ENCODE measurements at places on chromosomes 2 and 18.
A peak's percentile ranks its signal among the peaks of the same experiment; 100 is the strongest.

- DNase-seq = peak; percentile 69
Observed at GRCh38 chr2:170929686-170930050, 615 bp downstream of the GORASP2 start.

DNA sequence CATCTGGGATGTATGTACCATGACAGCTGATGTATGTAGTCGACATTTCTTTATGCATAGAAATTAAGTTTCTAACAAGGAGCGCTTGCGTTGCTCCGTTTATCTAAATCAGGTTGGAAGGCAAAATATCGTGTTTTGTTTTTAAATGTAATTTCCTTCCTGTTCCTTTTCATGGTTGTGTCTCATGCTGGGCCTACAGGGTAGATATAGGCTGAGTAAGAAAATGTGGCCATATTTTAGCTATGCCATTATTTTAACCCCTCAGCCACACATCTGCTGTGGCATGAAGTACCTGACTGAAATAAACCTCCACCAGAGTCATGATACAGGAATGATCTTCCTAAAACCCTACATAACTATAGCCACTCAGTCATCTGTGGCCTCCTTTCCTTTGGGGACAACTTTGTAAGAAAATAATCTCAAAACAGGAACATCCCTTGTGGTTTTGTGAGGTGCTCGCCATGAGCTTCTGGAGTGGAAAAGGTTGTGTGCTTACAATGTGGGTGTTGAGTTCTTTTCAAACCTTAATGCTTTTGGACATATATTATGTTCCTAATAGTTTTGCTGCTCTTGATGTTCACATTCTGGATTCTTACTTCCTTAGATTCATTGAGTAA is 214.3 kb downstream of the FAM210A start:
- DNase-seq = no peak

DNA sequence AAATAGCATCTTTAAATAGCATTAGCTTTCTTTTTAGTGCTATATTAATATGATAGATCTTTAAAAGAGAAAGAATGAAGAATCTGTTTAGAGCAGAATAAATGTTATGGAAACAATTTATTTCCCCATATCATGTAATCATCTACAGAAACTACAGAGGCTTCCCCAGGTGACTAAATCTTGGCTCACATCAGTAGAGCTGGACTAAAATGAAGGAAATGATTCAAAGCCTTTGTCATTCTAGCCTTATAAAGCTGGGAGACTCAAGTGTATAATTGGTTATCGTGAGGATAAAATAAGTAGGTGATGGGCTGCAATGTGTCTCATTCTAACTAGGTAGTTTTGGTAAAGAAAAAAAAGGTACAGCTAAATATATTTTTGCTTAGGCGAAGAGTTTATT is 83.2 kb upstream of the UNC80 start:
- no peak for DNase-seq

- no peak for DNase-seq
Observed at GRCh38 chr2:216345846-216346245, 26.4 kb downstream of the MARCHF4 start.

DNA sequence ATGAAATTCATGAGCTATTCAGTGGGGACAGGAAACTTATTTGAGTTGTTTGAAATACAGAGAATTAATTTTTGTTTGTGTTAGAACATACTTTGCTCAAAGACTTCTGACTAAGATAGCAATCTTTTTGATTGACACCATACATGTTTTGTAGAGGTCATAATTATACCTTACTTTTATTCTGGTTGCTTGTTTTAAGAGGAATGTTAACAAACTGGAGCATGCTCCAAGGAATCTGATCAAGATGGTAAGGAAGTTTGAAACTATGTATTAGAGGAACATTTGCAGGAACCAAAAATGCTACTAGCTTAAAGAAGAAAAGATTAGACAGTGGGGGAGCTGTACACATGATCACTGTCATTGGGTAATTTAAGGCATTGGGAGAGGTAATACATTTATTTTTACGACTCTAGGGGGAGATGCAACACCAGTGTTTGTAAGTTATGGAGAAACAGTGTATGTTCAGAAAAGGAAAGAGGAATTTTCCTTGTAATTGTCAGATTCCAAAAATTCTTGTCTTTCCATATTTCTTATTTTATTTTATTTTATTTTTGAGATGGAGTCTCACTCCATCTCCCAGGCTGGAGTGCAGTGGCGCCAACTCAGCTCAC is 8.0 kb downstream of the AGFG1 start:
- DNase-seq = no peak

DNA sequence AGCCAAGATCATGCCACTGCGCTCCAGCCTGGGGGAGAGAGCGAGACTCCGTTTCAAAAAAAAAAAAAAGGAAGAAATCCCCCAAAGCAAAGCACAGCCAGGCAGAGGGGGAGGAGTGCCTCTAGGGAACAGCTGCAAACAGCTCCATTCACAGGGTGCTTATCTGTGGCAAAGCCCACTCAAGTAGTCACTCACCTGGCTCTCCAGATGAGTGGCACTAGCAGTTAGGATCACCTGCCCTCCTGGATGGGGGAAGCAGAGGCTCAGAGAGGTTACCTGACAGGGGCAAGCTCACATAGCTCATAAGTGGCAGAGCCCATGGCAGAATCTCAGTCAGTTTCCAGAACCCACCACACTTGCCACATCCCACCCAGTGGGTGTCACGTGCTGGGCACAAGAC is 30.3 kb downstream of the TFCP2L1 start:
- no peak for DNase-seq

- DNase-seq = peak; percentile 74
Observed at GRCh38 chr2:158024288-158024898, 77.3 kb upstream of the UPP2 start.

- no peak for DNase-seq
Observed at GRCh38 chr2:100891906-100892642, 72.1 kb downstream of the NPAS2 start.

DNA sequence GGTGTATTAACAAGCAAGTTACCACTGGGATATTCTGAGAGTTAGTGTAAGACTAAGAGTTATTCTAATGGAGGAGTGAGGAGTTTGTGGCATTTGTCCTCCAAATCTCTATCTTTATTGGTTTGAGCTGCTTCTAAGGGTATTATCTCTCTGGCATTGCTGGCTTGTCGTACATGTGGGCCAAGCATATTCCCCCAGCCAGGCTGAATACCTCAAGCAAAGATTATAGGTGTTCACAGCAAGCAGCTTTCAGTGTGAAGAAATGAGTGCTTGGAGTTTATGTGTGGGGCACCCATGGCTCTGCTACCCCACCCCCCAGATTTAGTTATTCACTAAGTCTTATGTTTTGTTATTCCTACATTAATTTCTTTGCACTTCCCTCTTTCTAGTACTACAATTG is 193.6 kb upstream of the FANCL start:
- no peak for DNase-seq

- DNase-seq = peak; percentile 46
Observed at GRCh38 chr2:26757873-26758789, 6.0 kb upstream of the SLC35F6 start.

DNA sequence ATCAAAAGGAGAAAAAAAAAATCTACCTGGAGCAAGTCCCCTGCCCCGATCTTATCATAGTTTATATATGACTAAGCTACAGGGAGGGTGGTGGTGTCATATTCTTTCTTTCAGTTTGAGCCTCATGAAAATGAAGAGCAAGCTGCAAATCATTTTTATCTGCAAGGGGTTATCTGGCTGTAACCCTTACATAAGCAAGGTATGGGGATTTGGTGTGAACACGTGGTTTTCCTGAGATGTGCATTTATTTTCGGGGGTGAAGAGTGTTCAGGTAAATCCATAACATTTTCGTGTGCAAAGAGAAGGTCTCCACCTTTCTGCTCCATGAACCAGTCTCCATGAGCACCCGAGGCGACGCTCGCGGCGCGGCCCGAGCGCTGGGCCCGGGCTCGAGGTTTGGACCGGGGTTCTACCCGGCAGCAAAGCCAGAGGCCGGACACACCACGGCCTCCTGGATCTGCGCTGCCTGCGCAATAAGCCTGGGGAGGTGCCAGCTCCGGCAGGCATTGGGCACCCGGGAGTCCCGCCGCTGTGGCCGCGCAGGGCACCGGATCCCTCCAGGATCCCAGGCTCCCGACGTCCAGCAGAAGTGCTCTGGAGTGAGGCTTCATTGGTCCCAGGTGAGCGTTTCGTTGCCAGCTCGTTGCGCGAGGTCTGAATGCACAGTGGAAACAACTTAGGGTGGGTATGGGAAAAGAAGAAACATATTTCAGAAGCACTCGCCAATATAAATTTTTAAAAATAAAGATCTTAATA is 36.1 kb upstream of the GPD2 start:
- no peak for DNase-seq

- DNase-seq = no peak
Observed at GRCh38 chr2:218002845-218003180, at the start of gene TNS1. TNS1 (minus strand) TSS chr2:218002995; CDS start chr2:218002872, 123 bp downstream.

GRCh38 chr2:30756051-30756719 is 51.1 kb downstream of the CAPN13 start:
- no peak for DNase-seq

DNA sequence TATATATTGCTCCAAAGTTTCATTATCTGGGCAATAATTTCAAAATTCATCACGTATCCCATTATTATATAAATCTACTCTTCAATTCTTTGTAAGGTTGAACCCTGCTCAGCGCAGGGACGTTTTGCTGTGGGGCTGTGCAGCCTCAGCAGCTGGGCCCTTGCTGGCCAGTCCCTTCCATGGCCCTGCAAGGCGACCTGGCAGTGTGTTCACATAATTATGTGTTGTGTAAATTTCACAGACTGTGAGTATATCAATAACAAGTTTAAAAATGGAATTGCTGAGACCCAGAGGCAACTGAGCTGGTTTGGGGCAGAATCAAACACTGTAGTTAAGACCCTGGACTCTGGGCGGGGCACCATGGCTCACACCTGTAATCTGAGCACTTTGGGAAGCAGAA is 16.1 kb upstream of the MAL start:
- DNase-seq = no peak

- no peak for DNase-seq
Observed at GRCh38 chr2:82124629-82125028, 1820.1 kb upstream of the LRRTM1 start.

DNA sequence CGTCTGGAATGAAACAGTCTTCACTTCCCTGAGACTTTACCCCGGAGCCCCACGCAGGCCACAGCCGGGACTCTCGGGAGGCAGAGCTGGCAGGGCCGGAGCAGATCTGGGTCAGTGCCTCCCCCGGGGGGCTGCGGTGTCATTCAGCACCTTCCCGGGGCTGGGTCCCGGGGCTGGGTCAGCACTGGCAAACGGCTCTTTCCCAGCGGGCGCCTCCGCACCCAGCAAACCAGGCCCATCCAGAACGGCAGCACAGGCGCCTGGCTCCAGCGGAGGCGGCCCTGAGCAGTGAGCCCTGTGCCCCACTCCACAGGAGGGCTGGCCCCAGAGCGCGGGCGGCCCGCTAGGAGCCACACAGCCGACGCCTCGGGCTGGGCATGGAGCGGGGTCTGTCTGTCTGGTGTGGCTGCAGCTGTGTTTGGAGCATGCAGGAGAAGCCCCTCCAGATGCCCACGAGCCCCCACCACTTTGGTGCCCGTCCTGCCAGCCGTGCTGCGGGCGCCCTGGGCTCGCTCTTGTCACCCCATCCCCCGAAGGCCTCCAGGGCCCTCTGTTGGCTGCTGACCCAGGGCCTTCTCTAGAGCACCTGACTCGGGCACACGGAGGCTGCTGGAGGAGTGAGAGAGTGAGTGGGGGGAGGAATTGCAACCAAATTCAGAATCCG is 132.1 kb upstream of the CTDP1 start:
- DNase-seq = no peak

DNA sequence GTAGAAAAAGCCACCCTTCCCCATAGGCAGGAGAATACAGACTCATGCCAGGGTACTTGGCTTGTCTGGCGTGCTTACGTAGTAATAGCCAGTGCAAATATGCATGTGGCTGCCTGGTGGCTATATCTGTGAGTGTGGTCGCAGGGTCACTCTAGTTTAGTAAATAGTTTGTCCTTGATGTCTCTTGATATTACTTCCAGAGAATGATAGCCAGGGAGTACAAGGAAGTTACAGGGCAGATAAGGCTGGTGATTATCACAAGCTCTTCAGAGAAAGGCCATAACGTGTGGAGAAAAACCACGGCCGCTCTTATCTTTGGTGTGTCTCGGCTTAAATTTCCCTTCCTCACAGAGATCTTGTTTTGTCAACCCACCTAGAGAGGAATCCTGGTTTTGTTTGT is 54.3 kb upstream of the SLC39A10 start:
- no peak for DNase-seq

- no peak for DNase-seq
Observed at GRCh38 chr18:58449464-58449863, 179.4 kb downstream of the ALPK2 start.

DNA sequence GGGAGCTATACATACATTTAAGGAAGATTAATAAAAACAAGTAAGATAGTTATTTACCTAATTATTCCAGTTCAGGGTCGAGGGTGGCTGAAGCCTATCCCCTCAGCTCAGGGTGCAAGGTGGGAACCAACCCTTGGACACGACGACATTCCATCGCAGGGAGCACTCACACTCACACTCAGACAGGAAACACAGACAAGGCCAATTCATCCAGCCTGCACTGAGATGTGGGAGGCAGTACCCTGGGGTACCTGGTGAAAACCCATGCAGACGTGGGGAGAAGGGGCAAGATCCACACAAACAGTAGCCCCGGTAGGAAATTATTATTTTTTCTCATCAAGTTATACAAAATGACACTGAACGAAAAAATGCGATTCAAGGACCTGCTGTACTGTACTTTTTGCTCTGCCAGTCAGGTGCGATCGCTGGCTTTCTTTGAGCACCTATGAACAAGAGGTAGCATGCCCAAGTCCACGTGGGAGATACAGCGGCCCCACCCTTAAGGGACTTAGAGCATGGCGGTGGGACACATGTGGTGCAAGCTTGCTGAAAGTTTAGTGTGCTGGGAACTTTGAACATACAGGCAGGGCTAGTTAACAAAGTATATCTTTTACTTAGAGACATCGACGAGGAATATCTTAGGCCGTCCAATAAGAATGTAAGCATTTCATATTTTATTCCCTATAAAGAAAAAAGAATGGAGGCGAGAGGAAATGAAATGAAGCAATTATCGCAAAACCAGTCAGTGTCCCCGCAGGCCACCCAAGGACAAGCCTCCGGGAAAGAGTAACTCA is 624 bp downstream of the METTL8 start:
- peak; percentile 57 for DNase-seq

GRCh38 chr2:99492721-99493120 is 2.9 kb upstream of the REV1 start:
- DNase-seq = no peak

DNA sequence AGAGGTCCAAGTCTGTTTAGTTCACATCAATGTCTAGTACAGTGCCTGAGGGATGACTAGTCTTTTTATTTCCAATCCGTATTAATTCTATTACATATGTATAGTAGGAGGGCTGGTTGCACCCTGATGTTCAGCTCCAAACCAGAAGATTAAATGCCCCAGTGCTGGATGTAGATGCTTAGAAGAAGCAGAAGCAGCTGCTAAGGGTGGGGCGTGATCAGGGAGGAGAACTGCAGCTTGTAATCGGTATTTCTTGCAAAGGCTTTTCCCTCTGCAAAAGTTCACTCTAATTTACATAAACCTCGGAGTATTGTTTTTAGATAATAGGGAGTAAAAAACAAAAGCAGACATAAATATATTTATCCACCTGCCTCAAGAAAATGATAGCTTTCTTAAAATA is 145.3 kb upstream of the ITGA4 start:
- peak; percentile 40 for DNase-seq

GRCh38 chr18:13565228-13565627 is 161.1 kb downstream of the FAM210A start:
- no peak for DNase-seq

Measured in activated T-cell treated with anti-CD3 and anti-CD28 coated beads, Interleukin-2, amount 50 U/mL, for 48 hours (primary cell).